ENCODE measurements at places on chromosomes 16 and 17. TPM values are rescaled to one million over a fixed set of nuclear protein-coding genes. Genes with fewer than 3 reads are reported as not detected.

- peak; percentile 14 for DNase-seq
Measured at GRCh38 chr17:34235389-34236028, 19.6 kb upstream of the CCL2 start.

- peak; percentile 21 for DNase-seq
Measured at GRCh38 chr17:46788796-46789195, 29.7 kb downstream of the WNT3 start.

DNA sequence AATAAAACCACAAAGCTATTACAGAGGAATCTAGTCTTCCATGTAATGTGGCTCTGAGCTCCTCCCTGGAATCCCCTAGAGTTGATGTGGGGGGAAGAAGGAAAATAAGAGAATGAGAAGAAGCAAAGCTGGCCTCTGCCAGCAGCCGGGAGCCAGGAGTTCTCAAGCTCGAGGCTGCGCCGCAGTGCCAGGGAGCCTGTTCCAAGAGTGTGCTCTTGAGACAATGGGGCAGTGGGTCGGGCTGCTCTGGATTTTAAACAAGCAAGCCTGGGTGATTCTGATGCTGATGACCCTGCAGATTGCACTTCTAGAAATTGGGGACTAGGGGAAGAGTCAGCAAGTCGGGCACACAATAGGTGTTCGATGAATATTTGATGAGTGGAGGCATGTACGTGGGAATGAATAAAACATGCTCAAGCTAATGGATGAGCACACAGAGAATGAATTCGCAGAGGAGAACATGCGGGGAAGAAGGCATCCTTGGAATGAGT is 119.9 kb downstream of the CMIP start:
- peak; percentile 89 for DNase-seq

GRCh38 chr16:4976079-4976478 is 17.9 kb downstream of the SEC14L5 start:
- DNase-seq: no peak

- peak; percentile 51 for DNase-seq
Measured at GRCh38 chr17:75111777-75112335, 2.1 kb downstream of the ARMC7 start.

DNA sequence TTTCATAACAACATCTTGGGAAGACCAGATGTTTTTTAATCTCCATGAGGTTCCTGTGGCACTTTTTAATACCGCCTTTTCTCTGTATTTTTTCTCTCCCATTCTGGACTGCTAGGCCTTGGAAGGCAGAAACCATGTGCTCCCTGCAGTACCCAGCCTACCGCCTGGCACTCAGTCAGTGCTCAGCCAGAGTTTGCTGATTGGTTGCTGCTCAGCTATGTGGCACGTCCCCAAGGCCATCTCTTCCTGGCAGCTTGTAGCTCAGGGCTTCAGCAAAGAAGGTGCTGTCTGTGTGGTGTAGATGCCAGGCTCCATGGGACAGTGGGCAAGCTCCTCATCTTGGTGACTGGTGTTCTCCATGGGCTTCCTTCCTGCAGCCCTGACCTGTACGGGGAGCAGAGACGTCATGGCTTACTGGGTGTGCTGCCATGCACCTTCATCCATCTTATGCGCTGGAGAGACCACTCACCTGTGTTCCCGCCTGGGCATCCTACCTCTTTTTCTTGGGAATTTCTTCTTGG is 86.7 kb downstream of the CLEC16A start:
- DNase-seq: no peak

DNA sequence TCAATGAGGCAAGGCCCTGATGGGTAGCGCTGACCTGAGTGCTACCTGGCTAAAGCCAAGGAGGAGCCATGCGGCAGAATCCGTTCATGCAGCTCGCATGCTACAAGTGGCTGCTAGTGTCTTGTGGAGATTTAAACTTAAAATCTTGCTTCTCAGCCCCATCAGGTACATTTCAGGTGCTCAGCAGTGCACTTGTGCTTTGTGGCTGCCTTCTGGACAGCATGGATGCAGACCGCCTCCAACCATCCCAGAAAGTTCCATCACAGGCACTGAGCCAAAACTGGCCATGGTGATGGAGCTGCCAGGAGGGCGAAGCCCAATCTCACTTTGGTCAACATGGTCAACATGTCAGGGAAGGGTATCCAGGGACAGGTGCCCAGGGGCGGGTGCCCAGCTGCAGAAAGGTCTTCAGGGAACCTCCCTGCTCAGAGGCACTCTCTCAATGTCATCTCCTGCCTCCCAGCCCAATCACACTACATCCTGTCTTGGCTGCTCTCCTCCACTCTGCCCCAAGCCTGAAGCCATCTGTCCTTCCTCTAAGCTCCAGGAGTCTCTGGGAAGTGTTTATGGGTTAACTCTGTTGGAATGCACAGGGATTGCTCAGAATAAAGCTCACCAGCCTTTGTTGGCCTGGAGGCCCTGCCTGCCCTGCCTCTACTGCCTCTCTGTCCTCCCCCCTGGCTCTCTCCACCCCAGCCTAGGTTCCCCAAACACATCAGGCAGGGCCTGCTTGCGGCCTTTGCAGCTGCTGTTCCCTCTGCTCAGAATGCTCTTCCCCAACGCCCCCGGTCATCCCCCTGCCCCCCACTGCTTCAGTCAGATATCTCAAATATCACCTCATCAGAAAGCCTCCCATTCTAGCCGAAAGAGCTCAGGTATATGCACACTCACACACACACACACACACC is 18.3 kb upstream of the TNFRSF13B start:
- DNase-seq: no peak

DNA sequence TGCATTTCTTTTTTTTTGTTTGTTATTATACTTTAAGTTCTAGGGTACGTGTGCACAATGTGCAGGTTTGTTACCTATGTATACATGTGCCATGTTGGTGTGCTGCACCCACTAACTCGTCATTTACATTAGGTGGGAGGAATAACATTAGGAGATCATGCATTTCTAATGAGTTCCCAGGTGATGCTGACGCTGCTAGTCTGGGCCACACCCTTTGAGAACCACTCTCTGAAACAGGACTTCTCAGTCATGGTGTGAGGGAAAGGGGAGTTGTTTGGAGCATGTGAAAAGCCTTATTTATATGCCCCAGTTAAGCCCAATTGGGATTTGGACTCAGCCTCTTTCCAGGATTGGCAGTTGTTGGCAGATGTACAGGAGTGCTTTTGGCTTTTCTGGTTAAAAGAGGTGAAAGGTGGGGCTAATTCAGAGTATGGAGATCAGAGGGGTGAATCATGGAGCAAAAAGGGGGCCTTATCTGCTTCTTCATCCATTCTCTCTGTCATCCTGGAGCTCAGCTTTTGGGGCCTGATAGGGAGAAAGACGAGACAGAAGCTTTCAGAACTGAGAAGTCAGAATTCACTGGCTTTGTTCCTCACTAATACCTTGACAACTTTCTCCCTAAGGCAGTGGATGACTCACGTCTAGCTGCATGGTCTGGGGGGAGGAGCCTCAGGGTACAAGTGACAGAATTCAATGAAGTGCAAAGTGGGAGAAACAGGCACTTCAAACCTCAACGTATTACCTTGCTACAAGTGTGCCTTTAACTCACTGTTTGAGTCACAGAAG is 180.0 kb upstream of the CACNG3 start:
- no peak for DNase-seq

GRCh38 chr16:50304467-50305440 is 38.4 kb downstream of the ADCY7 start:
- DNase-seq: peak; percentile 54

- no peak for DNase-seq
Measured at GRCh38 chr16:66169817-66170216, 196.7 kb upstream of the CDH5 start.

B4GALNT2 gene
- not detected for total RNA-seq

KRTAP17-1 gene
- total RNA-seq: not detected

KRT32 gene
- not detected for total RNA-seq

SMIM36 gene
- total RNA-seq: not detected

LDAF1 gene
- total RNA-seq: 65.5 TPM

TMEM106A gene
- total RNA-seq: 5.6 TPM

CDH13 gene
- 102 TPM for total RNA-seq

CRHR1 gene
- total RNA-seq: not detected

TERF2IP gene
- 39.5 TPM for total RNA-seq

All from osteoblast (primary cell).